ENCODE measurements at places on chromosomes 7 and 10. TPM values are rescaled to one million over a fixed set of nuclear protein-coding genes. Genes with fewer than 3 reads are reported as not detected.

CHST3 gene
- total RNA-seq = 0.13 TPM

SFXN2 gene
- total RNA-seq = 16.8 TPM

TRPV5 gene
- not detected for total RNA-seq

C10orf120 gene
- not detected for total RNA-seq

SLC25A40 gene
- 32.3 TPM for total RNA-seq

INMT gene
- not detected for total RNA-seq

C1QL3 gene
- total RNA-seq = 0.35 TPM

VSTM4 gene
- total RNA-seq = not detected
